ENCODE measurements at places on chromosomes 12 and 14.

DNA sequence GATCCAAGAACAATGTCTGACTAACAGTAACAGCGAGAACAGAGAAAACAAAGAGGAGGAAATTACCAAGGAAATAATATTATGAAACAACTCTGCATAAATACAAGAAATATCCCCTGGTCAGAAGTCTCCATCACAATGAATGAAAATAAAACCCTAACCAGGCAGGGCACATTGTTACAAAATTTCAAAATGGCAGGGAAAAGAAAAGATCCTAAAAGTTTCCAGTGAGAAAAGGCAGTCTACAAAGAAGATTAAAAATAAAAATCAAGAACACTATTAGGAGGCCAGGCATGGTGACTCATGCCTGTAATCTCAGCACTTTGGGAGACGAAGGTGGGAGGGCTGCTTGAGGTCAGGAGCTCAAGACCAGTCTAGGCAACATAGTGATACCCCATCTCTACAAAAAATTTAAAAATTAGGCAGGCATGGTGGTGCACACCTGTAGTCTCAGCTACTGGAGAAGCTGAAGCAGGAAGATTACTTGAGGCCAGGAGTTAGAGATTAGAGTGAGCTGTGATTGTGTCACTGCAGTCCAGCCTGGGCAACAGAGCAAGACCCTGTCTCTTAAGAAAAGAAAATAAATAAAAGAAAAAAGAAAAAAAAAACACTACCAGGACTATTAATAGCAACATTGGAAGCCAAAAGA is 47.8 kb downstream of the FERMT2 start:
- DNase-seq = peak; percentile 35

GRCh38 chr14:94129758-94130414 is 482 bp upstream of the IFI27L2 start:
- peak; percentile 39 for DNase-seq

DNA sequence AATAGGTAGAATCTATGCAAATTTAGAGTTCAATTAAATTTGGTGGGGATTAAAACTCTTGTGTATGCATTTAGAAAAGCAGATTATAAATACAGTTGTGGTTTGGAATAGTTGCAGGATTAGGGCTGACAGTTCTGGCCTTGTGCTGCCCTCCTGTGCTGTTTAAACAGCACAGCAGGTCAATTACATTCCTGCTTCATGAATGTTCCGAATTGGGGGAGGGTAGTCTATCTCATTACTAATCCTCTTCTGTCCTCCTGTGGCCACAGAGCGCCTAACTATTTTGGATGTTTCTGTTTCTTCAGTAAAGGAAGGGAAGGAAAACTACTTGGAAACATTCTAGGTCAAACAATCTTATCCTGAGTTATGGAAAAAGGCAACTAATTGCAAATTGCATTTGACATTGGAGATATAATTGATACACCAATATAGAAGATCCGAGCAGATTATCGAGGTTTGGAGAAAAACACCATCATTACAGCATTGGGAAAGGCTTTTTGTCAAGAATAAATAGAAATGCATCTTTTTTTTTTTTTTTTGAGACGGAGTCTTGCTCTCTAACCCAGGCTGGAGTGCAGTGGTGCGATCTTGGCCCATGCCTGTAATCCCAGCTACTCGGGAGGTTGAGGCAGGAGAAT is 8.7 kb upstream of the GPR19 start:
- peak; percentile 93 for DNase-seq

GRCh38 chr12:11702959-11703358 is 53.5 kb downstream of the ETV6 start:
- no peak for DNase-seq

DNA sequence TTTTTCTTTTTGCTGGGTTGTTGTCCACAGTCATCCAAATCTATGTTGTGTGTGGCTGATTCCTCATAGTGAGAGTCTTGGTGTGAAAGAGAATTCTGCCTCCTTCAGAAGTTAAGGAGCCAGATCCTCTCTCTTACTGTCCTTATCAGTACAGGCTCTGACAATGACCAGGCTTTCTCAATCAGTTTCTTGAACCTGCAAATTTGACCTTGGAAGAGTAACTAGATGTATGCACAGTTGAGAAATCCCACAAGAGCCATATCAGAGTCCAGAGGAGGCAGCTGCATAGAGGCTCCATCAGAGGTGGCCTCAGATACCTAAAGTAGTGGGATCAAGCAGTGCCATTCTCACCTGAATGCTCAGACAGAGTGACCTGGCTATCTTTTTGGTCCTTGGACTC is 5.5 kb upstream of the GALC start:
- no peak for DNase-seq

Data from fibroblast of skin of right quadriceps (primary cell).